ENCODE measurements at places on chromosomes 6 and 20. TPM values are rescaled to one million over a fixed set of nuclear protein-coding genes. Genes with fewer than 3 reads are reported as not detected.

Gene MYLK2
- polyA plus RNA-seq, result 0.22 TPM

Gene KCNK16
- polyA plus RNA-seq, result not detected

Gene GFOD1
- 8.2 TPM for polyA plus RNA-seq

Gene CST1
- polyA plus RNA-seq, result not detected

Gene SRMS
- not detected for polyA plus RNA-seq

Gene TAAR9
- not detected for polyA plus RNA-seq

Gene COL9A3
- polyA plus RNA-seq, result 1.0 TPM

Gene PLTP
- 7.0 TPM for polyA plus RNA-seq

Gene KIF16B
- polyA plus RNA-seq, result 3.8 TPM

Gene PKIB
- polyA plus RNA-seq, result 26.2 TPM

Gene IL17A
- not detected for polyA plus RNA-seq

Gene BYSL
- polyA plus RNA-seq, result 19.6 TPM

Gene MEI4
- polyA plus RNA-seq, result not detected

Gene SLC12A5
- polyA plus RNA-seq, result 53.1 TPM

Gene APCDD1L
- not detected for polyA plus RNA-seq

Gene MYBL2
- polyA plus RNA-seq, result not detected

Gene FNDC1
- polyA plus RNA-seq, result not detected

Gene HNF4A
- polyA plus RNA-seq, result not detected

Gene ADAM33
- not detected for polyA plus RNA-seq

Gene ULBP3
- 2.2 TPM for polyA plus RNA-seq

Gene DLL1
- polyA plus RNA-seq, result 24.6 TPM

All from neural cell (in vitro differentiated cells).